Pancreas (tissue), 10 donors: ENCODE measurements at places on chromosomes 5 and 9. TPM values are rescaled to one million over a fixed set of nuclear protein-coding genes. Genes with fewer than 3 reads are reported as not detected.

- DNase-seq: no peak
Observed at GRCh38 chr5:34525761-34526160, 130.4 kb upstream of the RAI14 start.

DNA sequence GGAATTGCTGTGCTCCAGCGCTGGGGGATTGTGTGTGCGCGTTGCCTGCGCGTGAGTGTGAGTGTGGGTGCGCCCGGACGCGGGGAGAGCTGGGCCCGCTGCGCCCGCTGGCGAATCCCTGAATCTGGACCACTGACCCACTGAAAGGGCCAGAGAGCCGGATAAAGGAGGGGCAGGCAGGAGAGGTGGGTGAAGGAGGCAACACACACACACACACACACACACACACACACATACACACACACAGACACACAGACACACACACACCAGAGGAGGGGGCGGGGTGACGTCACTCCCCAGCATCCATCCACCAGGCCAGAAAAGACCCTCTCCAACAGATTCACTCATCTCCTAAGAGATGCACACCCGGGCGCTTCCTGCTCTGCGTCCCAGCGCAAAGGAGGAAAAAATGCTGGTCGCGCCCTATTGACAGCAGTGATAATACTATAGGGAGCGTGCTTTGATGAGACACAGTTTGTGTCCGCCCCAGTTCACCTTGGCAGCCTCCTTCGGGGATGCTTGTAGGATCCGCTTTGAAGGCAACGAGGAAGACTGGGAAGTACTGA is 1059.1 kb upstream of the DMAC1 start:
- DNase-seq: no peak

- no peak for DNase-seq
Observed at GRCh38 chr9:85157772-85158171, 488.2 kb downstream of the NTRK2 start.

- no peak for DNase-seq
Observed at GRCh38 chr5:53164478-53165165, 55.1 kb upstream of the MOCS2 start.

DNA sequence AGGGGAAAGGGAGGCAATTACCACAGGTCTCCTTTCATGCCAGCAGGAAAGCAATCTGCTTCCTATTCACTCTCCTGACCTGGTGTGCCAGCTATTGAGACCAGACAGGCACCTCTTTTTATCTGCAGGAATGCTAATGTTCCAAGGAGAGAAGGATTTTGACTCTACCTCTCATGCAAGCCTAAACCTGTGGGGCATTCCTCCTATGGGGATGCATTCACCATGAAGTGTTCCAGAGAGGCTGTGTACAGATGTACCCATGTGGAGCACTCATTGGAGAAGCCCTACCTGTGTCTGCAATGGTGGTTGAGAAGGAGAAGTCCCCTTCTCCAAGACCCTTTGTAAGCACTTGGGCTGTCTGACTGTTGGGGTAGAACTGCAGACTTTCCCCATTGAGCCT is 45.4 kb upstream of the EDIL3 start:
- no peak for DNase-seq

DNA sequence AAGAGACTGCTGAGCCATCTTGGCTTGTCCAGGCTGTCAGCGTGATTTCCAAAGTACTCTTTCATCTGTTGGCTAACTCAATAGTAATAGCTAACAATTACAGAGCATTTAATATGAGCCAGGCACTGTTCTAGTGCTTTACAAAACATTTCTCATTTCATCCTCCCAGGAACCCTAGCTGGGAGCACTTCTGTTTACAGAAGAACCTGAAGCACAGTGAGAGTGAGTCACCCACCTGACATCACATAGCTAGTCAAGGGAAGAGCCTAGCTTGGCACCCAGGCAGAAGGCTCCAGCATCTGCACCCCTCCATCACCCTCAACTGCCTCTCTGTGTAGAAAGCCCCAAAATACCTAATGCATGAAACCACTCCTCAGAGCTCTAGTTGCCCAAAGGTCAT is 57.5 kb upstream of the IQGAP2 start:
- DNase-seq: no peak

DNA sequence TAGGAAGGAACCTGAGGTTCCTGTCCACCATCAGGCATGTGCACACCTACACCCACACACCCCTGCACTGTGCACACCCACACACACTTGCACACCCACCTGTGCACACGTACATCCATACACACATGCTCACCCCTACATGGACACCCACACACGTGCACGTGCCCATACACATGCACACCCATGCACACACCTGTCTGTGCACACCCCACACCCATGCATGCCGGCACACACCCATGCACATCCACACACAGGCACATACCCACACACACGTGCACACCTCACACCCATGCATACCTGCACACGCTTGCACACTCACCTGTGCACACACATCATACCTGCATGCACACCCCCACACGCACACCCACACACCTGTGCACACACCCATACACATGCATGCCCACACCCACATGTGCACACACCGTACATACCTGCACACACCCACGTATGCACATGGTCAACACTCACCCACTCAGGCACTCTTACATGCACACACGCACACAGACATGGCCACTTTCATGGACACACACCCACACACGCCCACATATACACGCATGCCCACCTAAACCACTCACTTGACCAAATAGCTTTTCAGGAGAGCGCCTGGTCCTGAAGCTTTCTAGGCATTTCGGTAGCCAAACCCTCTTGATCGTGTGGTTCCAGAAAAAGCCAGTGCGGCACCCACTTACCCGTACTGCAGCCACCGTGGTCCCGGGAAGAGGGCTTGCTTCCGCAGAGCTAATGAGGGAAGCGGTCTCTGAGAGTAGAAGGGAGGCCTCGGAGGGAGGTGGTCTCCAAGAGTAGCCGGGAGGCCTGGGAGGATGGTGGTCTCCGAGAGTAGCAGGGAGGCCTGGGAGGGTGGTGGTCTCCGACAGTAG is 36.7 kb upstream of the CLPTM1L start:
- no peak for DNase-seq

GRCh38 chr9:136336156-136336870 is 9.0 kb downstream of the GPSM1 start:
- DNase-seq: no peak

DNA sequence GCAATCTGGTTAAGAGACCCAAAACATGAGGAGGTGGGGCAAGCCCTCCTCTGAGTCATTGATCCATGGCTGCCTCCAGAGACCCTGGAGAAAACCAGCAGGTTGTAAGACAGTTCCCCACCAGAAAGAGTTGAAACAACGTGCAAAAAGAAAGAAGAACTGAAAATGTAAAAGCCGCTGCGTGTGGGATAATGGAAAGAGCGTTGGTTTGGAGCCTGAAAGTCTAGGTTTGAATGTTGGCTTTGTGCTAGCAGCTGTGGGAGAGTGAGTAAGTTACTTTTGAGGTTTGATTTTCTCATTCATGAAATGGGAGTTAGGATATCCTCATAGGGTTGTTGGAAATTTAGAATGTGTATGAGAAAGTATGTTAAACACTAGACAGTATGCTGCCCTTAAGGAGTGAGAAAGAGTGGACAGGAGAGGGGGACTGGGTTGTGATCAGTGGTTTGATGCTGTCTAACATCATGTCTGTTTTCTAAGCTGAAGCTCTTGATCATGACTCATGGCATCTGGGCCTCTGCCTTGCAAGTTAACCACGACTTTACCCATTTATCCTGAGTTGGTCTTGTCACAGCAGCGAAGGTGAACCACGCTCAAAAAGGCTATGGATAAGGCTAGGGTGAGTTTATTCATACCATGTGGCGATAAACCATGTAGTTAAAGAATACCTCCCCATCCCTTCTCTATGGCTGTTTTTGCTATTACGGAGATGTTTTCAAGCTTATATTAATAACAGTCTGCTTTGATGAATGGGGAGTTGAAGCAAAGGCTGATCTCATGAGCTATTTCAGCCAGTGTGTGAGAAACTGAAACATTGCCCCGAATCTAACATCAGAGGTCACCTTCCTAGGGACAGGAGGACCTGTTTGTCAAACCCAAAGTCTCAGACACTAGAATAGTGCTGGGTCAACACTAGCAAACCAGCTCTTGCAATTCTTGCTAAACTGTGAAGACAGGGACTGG is 41.3 kb downstream of the ZNF366 start:
- DNase-seq: no peak

- no peak for DNase-seq
Observed at GRCh38 chr9:93967020-93967803, 12.1 kb upstream of the BARX1 start.

GRCh38 chr5:97877588-97877987 is 694.5 kb upstream of the RIOK2 start:
- DNase-seq: no peak

DNA sequence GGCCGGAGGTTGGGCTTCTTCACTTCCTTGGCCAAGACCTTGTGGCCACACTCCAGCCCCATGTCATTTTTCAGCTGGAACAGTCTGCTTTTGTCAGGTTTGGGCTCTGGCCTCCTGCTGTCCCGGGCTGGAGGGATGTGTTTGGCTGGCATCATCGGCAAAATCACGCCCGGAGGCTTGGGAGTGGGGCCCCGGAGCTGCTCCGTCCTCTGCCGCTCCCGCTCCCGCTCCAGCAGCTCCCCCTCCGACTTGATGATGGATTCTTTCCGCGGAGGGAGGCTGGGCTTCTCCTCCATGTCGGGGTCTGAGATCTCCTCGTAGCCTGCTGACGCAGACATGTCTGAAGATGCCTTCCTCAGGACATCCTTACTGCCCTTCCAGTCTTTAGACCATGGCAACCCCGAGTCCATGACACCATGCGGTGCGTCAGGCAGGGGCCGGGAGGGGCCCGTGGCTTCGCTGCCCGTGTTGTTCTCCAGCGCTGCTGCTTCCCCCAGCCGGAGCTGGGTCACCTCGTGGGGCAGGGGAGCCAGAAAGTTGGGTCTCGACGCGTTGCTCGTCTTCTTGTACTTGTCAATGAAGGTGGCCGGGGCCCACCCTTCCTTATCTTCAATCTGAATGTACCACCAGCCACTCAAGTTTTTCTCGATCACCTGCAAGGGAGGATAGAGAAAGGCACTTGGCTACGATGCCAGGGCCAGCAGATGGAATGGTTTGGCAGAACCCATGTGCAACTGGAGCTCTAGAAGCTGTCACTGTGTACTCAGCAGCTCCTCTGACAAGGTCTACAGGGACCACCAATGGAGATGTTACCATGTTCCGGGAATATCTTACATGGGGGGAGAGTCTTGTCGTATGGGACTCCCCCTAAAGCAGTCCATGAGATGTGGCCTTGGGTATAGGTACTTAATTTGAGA is 56.0 kb upstream of the UBTD2 start:
- DNase-seq: no peak

GRCh38 chr5:103744159-103744558 is 181.6 kb upstream of the NUDT12 start:
- no peak for DNase-seq

DNA sequence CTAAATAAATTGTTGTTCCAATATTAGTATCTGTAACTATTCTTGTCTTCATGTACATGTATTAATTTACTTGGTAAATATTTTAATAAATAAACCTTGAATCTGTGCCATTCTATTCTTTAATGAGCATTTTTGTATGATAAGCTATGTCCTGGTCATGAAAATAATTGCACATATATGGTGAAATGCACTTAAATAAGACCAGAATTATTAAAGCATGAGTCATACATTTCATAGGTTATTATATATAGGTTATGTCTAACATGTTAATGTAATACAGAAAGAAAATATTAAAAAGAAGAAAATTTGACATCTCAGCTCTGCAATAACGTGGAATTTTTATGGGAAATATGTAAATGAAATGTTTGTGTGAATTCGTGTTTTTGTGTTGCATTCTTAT is 1168.1 kb downstream of the TAF11L14 start:
- DNase-seq: no peak

DNA sequence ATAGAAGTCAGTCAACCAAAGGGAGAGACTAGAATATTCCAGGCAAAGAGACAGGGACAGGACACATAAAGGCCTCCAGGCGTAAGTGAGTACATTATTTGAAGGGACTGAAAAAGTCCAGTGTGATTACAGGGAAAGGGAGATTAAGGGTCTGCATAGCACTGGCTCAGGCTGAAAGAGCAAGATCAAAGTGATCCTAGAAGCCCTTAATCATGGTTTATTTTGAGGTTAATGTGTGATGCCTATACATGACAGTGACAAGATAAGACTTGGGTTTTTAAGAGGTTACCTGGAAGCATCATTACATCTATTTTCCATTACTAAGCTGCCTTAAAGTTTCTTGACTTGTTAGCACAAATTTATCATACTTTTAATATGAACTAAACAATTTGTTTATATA is 25.8 kb downstream of the LMBRD2 start:
- no peak for DNase-seq

- no peak for DNase-seq
Observed at GRCh38 chr5:132887283-132887682, 13.8 kb downstream of the LEAP2 start.

GRCh38 chr5:41219658-41220269 is 6.4 kb upstream of the C6 start:
- no peak for DNase-seq

DNA sequence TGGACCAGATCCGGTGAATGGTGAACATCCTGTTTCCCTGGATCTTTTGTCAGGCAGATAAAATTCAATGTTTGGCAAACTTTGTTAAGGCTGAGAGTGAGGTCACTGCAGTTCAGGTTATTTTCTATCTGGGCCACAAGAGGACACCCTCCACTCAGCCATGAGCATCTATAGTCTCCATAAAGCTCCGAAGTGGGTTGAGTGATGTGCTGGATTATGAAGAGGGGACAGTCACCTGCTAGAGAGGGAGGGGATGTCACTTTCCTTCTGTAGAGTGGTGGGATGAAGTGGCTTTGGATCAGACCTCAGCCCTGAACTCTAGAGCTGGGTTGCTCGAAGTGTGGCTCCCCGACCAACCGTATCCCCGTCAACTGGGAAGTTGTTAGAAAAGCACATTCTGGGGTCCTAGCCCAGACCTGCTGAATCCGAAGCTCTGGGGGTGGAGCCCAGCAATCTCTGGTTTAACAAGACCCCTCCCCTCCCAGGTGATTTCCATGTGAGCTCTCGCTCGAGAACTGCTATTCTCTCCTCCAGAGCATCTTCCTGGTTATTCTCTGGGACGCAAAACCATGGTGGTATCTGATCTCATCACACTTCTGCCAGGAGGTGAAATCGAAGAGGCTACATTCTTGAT is 31.8 kb upstream of the FGF1 start:
- DNase-seq: no peak

DNA sequence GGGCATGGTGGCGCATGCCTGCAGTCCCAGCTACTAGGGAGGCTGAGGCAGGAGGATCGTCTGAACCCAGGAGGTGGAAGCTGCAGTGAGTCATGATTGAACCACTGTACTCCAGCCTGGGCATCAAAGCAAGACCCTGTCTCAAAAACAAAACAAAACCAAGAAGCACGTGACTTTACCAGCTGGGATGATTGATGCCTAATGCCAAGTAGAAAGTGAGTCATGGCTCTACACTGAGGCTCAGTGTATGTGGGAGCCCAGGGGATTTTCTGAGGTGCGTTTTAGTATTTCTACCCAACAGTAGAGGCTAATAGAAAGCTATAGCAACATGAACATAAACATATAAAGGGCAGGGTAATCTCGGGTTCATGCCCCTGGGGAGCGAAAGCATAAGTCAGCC is 13.9 kb upstream of the BRD3OS start:
- DNase-seq: no peak

- peak; percentile 88 for DNase-seq
Observed at GRCh38 chr5:16616536-16617273, at the start of gene RETREG1. RETREG1 (minus strand) TSS chr5:16616997; CDS start chr5:16616971, 26 bp downstream.

Gene ZBTB26
- 3.0 TPM for total RNA-seq

Gene ZNG1A
- total RNA-seq: 31.1 TPM

Gene CAVIN4
- total RNA-seq: 0.19 TPM

Gene C9
- total RNA-seq: not detected

Gene BHMT2
- total RNA-seq: 0.76 TPM

Gene CEL
- total RNA-seq: 18,056 TPM

Gene SPAG8
- total RNA-seq: 0.82 TPM

Gene GABRB2
- total RNA-seq: not detected
